ENCODE measurements at places on chromosomes 4 and X.

DNA sequence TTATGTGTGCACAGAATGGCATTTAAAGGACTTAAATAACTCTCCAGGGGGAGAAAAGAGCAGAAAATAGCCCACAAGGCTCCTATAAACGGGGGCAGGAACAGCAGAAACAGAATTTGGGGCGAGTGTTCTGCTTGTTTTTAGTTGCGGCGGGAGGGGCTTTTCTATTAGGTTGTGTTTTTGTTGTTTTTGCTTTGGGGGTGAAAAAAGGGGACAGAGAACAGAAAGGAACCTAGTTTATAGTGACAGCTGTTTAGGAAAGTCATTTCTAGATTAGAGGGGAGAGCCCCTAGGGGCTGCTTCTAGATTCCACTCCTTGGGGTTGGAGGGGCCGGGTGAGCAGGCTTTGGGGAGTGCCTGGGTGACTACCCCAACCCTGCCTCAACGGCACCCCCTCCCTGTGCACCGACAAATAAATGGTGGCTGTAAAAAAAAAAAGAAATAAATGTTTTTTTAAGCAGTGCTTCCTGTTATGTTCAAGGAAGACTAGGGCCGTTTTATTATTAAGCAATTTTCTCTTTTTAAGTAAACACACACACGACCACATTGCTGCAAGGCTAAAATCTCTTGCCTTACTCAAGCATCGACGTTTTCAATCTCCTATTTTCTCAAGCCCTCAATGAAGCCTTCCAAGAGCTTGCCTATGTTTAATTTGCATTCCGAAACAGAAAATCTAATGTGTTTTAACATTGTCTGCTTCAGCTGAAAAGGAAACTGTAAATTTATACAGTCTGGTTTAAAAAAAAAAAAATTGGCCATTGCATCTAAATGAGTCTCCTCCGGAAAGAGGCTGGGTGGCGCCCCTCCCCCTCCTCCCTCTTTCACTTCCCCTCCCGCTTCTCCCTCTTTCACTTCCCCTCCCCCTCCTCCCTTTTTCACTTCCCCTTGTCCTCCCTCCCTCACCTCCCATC is 123.3 kb upstream of the TBL1X start:
- DNase-seq = peak; percentile 53

GRCh38 chr4:9771034-9771433 is 10.4 kb upstream of the DRD5 start:
- DNase-seq = no peak

GRCh38 chr4:69044247-69044646 is 52.0 kb upstream of the UGT2B7 start:
- no peak for DNase-seq

DNA sequence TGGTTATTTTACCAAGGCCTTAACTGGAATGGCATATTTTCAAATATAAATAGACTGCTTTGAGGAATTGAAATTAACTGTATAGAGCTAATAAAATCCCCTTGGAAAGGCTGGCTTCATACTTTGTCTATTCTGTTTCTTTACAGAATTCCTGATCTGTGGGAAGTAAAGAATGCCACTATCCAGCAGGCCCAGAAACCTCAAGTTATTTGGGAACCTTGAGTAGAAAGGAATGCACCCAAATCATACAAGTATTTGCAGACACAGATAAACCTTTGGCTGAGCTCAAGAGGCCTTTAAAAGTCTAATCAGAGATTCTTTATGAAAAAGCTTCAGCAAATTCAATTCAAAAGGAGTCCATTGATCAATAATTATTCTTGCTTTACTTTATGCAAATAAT is 975.7 kb upstream of the PABPC4L start:
- DNase-seq = no peak

DNA sequence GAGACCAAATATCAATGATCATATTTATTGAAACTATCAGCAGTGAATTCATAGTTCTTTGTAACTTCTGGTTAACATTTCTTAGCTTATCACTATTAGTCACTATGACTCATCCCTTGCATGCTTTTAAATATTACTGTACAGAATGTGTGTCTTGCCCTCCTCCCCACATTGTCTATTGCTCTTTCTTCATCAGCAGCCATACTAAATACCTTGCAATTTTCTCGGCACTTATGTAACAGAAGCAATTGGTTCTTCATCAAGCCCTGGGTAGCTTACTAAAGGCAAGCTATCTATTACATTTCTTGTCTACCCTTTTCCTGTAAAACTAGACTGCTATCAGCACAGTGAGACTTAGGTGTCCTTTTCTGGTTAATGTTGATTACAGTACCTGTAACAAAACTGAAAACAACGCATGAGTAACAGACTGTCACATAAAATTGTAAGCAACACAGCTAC is 8.2 kb downstream of the KLHL4 start:
- no peak for DNase-seq

DNA sequence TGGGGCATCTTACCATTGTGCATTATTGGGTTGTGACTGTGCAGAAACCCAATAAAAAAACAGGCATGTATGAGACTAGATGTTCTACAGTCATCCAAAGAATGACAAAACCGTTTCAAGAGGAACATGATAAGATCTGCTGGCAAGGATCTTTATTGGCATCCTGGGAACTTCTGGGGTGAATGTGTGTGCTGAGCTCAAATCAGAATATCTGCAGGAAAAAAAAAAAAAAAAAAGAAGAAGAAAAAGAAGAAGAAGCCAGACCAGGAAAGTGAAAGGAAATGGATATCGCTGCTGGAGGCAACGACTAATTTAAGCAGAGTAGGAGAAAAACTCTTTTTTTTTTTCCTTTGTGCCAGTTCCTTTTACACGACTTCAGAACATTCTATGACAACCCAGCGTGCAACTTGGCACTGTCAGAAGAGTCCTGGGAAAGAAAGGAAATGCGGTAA is 484.2 kb upstream of the BOD1L1 start:
- DNase-seq = no peak

DNA sequence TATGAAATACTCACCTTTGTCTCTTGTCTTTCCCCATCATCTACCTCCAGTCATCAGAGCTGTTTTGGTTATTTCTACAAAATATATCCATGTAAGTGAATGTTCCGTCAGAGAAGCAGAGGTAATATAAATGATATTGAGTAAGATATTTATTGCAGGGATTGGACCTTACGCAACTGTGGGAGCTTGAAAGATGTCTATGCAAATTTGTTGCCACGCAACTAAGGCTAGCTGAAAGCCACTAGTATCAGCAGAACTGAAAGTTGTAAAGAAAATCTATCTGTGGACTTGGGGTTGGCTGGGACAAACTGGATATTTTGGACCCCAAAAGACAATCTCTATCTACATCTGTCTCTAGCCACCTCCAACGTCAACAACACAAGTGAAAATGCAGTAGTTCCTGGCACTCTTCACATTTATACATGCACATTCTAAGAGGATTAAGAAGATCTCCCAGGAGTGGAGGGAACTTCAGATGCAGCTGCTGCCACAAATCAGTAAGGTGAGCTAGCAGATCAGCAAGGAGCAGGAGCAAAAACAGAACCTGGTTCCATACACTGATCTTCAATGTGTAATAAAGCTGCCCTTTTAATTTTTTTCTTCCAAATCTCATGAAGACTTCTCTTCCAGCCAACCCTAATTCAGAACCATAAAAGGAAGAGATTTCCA is 8.5 kb upstream of the CCSER1 start:
- DNase-seq = no peak

DNA sequence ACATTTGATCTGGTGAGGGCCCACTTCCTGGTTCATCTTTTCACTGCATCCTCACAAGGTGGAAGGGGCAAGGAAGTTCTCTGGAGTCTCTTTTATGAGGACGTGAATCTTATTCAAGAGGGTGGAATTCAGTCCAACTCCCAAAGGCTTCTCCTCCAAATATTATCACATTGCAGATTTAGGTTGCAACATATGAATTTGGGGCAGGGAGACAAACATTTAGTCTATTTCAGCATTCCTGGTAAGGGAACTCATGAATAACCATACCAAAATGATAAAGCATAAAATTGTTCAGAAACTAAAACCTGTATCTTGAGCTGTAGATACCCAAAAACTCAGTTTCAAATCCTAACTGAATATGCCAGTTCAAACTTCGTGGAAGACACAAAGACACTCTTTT is 246.8 kb downstream of the QDPR start:
- DNase-seq = no peak

DNA sequence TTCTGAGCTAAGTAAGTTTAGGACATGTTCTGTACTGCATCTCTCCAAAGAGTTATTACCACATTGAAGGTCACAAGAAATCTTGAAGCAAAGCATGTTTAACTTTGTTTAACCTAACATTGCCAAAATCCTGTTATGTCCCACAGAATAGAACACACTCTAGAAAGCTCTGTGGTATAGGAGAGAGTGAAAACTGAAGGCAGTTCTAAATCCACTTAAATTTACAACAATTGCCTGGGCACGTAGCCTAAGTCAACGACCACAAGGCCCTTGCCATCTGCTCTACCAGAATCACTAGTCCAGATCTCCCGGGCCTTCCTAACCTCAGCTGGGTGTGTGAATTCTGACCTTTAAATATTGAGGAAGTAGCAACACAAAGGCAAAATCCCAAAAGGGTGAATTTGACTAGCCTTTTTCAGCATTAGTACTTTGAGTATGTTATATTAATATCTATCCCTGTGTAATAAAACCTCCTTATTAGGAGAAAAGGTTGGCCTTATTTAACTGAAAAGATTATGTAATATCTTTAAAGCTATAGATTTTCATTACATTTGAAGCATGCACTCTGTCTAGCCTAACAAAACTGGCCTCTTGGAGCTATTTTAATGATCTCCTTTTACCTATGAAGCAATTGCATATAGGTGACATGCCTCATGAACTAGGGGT is 4.5 kb upstream of the MAML3 start:
- DNase-seq = no peak

DNA sequence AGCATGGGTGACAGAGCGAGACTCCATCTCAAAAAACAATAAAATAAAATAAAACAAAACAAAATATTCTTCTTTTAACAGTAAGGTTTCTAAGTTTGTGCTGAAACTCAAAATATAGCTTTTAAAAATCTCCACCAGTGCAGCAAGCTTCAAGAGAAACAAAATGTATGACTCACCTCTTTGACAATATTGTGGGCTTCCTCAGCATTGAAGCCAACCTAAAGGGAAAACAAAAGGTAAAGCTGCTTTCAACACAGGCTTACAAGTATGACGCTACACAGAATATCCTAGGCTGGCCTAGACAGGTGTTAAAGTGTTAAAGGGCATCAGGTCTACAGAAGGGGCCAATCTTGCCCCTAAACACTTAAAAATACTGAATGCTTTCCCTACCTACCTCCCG is 1.2 kb downstream of the DYNLT3 start:
- no peak for DNase-seq

DNA sequence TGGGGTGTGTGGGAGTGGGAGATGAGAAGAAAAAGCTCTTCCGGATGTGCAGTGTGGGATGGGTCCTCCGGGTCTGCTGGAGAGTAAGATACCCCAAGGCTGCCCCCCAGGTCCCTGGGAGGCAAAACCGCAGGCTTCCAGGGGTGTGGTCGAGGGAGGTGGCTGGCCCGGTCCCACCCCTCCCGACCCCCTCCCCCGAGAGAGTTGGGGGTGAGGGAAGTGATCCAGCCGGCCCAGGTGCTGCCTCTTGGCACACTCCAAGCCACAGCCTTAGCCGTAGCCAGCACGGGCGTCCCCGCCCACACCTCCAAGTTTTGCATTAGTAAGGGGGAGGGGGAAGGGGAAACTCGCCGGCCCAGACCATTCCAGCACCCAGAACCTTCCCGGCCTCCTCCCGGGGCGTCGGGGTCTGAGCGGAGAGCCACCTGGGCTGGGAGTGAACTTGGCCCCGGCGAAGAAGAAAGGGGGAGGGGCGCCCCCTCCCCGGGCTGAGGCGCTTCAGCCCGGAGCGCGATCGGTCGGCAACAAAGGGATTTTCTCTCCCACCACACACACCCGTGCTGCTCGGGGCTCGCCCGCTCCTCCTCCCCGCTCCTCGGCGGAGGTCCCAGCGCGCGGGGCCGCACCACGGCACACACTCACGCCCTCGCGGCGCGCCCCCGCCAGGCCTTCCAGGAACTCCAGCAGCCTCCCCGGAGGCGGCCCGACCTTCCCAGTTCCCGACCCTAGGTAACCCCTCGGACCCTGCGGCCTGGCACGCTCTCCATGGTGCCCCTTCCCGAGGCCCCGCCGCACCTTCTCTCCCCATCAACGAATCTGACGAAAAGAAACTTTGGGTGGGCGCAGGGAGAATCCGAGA is 14.4 kb downstream of the BCOR start:
- DNase-seq = no peak

DNA sequence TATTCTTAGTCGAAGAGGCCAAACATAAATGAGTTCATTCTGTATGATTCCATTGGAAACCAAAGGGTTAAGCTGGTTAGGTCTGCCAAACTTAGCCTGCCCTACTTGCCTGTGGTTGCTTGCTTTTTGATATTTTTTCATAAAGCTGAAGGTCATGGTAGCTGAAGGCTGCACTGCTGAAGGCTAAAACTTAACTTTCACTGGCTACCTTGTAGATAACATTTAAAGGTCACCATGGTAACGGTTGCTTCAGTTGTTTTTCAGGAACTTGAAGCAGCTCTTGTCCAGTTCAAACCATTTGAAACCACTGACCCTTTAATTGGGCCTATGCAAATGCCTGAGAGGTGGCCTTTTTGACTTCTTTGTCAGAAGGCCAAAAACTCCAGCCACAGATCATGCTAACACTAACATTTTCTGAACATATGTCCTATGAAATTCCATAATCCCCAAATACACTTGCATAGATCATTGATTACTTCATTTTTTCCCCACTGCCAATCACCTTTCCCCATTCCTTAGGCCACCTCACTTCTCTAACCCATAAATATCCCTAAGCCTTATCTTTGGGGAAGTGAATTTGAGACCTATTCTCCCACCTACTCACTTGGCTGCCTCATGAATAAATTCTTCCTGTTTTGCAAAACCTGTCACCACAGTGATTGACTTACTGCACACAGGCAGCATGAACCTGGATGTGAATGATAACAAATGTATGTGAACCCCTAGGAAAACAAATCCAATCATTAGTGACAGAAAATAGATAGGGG is 10.7 kb upstream of the SMIM10L2A start:
- DNase-seq = no peak

GRCh38 chr4:7812231-7812857 is 127.3 kb downstream of the AFAP1 start:
- DNase-seq = no peak

DNA sequence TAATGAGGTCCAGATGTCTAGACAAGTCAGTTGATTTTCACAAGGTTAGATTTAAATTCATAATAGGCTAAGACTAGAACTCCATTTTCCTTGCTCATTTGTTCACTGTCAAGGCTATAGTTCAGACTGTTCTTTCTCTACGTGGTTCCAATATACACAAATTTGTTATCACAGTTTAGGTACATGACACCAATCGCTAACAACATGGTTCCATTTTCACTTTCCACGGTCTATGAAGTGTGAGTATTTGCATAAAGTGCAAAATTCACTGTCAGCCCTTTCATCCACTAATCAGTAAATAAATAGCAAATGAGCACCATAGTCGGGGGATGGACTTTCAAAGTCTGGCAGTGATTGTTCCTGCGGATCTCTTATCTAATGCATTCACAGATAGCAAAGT is 315.7 kb upstream of the SPOCK3 start:
- no peak for DNase-seq
